ENCODE measurements at places on chromosomes 13 and 19.

- DNase-seq = no peak
Measured at GRCh38 chr19:51157265-51157664, 15.2 kb downstream of the SIGLEC7 start.

- no peak for DNase-seq
Measured at GRCh38 chr13:41025518-41025917, 6.4 kb upstream of the ELF1 start.

- DNase-seq = no peak
Measured at GRCh38 chr19:14786421-14786851, 8.1 kb upstream of the ADGRE2 start.

DNA sequence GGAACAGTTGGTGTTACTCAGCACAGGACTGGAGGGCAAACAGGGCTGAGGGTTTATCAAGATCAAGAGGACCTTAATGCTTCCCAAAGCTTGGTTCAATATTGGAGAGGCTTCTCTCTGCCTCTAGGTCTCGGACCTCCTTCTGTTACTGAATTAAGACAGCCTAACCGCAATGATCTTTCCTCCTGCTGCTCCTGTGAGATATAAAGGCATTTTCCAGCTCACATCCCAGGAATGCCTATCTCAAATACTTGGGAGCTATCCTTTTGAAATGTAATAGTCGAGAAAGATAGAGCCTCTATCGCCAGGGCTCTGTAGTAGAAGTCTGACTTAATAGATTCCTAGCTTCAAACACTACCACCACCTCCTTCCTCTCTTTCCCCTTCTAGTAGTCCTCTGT lies 1475.0 kb downstream of the SLITRK1 start:
- DNase-seq = no peak

DNA sequence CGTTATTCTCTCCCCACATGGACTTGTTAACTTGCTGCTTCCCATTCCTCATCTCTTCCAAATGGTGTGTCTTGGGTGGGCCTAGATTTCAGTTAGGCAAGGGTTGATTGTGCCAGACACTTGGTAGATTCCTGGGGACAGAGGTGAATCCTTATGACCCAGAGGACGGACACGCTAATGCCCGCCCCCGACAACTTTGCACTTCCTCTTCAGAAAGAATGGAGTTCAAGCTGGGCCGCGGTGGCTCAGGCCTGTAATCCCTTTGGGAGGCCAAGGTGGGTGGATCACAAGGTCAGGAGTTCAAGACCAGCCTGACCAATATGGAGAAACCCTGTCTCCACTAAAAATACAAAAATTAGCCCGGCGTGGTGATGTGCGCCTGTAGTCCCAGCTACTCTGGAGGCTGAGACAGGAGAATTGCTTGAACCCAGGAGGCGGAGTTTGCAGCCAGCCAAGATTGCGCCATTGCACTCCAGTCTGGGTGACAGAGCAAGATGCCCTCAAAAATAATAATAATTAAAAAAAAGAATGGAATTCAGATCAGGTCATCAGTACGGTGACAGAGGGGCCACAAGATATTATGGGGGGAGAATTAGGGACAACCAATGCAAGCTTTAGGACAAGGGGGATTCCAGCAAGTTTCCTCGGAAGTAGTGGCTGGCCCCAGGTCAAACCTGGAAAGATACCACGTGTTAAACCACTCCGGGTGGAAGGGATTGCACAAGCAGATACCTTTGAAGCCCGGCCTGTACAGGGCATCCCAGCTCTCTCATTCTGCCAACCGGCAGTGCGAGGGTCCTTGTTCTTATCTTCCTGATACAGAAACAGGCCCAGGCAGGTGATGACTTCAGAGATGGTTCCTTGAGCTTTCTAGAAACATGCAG lies 2.7 kb downstream of the MYO9B start:
- peak; percentile 21 for DNase-seq

DNA sequence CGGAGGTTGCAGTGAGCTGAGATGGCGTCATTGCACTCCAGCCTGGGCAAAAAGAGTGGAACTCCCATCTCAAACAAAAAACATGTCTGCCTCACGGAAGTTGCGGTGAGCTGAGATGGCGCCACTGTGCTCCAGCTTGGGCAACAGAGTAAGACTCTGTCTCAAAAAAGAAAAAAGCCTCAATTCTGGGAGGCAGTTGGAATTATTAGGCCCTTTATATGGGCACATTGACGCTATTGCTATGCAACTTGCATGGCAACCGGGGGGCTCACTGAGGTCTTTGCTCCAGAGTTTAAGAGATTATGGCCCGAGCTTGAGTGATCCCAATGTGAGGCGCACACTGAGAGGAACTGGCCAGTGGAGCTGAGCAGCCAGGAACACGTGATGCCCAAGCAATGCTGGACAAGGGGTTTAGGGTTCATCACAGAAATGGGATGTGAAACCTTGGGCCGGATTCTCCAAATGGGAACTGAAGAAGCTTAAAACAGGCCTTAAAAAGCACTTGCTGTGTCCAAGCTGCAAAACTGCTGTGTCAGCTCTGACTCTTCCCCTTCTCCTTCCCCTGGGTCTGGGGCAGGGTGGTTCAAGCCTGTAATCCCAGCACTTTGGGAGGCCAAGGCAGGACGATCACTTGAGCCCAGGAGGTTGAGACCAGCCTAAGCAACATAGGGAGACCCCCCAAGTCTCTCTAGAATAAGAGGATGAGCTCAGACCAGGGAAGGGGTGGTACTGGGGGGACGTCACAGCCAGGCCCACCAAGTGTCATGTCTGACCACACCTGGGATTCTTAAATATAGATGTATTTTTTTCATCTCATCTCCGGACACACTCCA lies 2.5 kb downstream of the FTL start:
- DNase-seq = peak; percentile 89

DNA sequence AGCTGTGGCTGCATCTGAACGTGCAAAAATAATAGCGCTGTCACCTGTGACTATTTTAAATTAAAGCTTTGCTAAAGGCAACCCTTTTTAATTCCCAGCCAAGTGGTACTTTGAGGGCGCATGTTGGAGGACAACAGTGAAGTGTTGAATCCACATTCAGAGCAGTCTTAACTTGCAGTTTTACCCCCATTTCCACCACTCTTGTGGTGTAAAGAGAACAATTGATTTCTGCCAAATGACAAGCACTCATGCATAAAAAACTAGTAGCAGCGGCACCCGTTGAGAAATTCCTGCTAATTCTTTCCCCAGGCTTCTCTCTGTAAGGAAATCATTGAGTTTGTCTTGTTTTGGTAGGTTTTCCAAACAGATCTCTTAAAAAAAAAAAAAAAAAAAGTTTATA lies 1033.3 kb downstream of the EFNB2 start:
- no peak for DNase-seq

- DNase-seq = no peak
Measured at GRCh38 chr19:41225238-41226052, 6.4 kb downstream of the AXL start.

GRCh38 chr13:91200486-91200885 lies 147.0 kb upstream of the MIR17HG start:
- no peak for DNase-seq

DNA sequence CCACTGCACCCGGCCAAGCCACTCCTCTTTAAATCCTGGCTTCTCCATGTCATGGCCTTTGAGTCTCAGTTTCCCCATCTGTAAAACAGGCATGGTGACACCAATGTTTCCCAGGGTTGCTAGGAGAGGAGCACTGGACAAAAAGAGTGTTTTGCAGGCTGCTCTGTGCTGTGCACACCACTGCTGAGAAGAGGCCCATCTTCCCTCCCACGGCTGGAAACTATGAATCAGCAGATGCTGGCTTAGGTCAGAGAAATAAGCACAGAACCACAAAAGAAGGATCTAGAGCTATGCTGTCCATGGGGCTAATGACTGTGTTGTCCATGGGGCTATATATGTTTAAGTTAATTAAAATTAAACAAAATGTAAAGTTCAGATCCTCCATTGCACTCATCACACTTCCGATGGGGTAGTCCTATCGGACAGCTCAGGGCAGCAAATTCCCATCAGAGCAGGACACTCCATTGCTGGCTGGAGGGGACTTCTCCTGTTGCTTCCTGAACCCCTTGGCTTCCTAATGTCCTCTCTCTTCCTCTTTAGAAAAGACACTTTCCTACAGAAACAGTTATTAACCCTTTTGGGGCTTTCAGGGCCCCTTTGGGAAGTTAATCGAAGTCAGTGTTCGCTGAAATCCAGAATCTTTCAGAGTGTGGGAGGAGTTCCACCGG lies 37.1 kb downstream of the TSHZ3 start:
- DNase-seq = no peak

DNA sequence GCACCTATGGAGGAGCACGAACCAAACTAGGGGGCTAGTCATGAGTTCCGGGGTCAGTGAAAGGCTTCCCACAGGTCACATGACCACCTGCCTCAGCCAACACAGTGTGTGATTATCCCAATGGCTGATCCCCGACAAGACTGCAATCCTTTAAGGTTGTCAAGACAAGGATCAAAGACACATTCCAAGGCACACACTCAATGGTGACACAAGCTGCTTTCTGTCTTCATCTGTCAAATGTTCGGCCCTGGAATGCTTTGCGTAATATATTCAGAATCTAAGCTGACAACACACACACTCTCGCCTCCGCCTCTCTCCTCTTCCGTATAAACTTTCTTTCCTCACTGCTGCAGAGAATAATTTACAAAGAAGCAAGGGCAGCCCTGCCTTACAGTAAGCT lies 11.7 kb downstream of the RANBP3 start:
- no peak for DNase-seq

- DNase-seq = no peak
Measured at GRCh38 chr13:44932171-44932849, 57.0 kb downstream of the NUFIP1 start.

DNA sequence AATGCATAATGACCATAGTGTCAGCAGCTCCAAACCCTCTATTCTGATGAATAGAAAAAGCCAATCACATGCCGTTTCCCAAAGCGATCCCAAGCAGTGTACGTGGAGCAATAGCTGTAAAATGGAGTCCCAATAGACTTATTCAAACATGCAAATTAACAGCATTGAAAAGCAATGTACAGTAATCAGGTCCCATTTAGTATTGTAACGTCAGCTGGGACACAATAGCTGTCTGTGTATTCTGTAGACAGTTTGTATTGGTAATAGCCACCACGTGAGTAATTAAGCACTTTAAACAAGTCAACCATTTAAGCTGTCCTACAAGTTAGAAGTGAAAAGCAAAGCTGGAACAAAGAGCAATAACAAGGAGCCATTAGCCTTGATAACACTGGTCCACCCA lies 698.2 kb downstream of the PCDH17 start:
- peak; percentile 8 for DNase-seq

GRCh38 chr13:44219577-44220548 lies 153.8 kb upstream of the SERP2 start:
- DNase-seq = no peak

DNA sequence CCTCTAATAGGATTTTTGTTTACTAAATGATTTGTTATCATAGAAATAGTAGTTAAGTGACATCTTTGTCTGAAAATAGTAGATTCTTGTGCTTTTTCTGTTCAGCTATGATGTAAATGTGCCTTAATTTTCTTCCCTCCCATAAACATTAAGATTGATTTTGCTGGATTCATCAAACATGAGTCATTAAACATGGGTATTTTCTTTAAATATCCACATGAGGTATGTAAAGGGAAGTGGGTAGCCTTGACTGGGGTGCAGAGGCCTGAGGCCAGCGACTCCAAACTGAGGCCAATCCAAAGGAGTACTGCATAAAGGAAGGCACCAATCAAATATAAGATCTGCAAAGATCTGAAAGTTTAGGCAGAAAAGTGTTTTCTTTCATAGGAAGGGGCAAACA lies 3.7 kb downstream of the ZNF136 start:
- DNase-seq = no peak

GRCh38 chr19:48020686-48021085 lies 23.2 kb downstream of the CABP5 start:
- no peak for DNase-seq
